ENCODE measurements at places on chromosomes 11 and 22.

DNA sequence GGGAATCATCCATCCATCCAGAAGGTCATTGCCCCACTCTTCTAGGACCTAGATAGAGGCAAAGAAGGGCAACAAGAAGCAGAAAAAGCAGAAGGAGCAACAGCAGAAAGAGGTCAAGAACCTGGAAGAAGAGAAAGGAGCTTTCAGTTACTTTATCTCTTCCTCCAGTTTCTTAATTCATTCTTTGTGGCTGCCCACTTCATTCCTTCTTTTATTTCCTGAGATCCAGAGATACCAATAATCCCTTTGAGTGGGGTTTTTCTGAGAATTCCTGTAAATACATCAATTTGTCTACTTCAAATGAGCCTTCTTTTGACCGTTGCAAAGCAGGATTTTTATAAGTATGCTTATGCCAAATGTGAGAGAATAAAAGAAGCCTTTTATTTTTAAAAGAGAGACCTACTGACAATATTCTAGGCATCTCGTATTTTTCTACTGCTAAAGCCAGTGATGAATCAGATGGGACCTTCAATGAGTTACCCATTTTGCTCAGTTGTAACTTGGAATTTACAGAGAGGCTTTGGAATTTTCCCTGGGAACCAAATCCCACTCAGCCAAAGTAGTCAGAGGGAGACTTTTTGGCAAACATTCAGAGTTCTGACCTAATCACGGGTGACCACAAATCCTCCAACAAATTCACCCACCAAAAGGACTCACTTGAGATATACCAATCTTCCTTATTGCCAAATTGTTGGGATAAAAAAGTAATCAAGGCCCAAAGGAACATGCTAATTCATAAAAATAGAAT lies 54.9 kb downstream of the ZC3H12C start:
- no peaks in the 10 kb centered on the region for H3K4me1 ChIP-seq
- H3K36me3 ChIP-seq: peaks cover 18% of the 10 kb centered on the region
- H3K4me3 ChIP-seq: no peak overlapping the region
- DNase-seq: no peak
- H3K27ac ChIP-seq: no peak overlapping the region

DNA sequence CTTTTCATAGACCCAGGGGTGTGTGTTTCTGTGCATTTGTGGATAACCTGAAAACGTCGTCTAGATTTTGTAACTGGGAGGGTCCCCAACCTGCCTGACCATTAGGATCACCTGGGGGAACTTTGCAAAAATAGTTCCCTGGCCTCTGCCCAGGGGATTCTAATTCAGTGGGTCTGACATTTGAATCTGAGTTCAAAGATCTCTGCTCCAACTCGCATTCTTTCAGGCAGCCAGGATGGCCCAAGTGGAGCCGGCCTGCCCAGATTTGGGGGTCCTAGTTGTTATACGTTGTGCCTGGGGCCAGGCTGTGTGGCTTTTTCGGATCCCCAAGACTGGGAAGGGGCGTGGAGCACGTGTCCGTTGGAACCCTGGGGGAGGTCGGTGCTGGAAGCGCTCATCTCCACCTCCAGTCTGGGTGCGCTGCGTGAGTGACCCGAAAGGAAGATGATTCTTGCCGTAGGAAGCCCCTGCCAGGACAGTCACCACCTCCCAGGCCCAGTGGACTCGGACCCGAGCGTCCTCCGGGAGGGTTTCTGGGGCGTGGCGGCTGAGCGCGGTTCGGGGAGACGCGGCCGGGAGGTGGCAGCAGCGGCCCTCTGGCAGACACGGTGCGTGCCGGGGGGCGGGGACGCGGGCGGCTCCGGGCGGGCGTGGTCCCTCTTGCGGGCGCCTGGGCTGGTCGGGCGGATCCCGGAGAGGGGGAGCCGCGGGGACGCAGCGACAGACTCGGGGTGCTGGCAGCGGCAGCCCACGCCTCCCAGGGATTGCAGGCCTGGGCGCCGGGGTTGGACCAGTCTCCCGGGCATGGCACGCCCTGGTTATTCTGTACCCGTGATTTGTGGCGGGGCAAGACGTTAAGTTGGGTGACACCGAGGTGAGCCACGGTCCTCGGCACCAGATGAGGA lies 29.2 kb upstream of the PLET1 start:
- peak overlapping the region; percentile 81 for H3K4me3 ChIP-seq
- H3K4me1 ChIP-seq: peaks cover 7% of the 10 kb centered on the region

DNA sequence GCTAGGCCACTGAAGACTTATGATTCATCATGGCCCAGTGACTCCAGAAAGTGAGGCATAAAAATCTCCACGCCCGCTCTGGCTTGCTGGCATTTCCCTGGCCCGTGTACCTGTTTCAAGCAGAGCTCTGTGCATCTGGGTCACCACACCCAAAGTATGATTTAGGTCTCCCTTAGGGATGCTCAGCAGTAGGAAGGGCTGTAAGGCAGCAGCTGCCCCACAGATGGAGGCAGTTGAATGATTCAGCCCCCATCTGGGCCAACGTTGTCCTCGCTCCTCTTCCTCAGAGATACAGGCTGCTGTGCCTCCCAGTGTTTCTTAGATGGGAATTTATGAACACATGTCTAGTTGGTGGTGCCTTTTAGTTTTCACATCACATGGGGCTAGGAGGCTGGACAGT lies 21.6 kb downstream of the GPR83 start:
- H3K27ac ChIP-seq: no peak overlapping the region
- no peak for DNase-seq
- H3K4me3 ChIP-seq: no peak overlapping the region
- peaks cover 7% of the 10 kb centered on the region for H3K27me3 ChIP-seq
- H3K36me3 ChIP-seq: peaks cover 4% of the 10 kb centered on the region
- H3K4me1 ChIP-seq: no peaks in the 10 kb centered on the region

DNA sequence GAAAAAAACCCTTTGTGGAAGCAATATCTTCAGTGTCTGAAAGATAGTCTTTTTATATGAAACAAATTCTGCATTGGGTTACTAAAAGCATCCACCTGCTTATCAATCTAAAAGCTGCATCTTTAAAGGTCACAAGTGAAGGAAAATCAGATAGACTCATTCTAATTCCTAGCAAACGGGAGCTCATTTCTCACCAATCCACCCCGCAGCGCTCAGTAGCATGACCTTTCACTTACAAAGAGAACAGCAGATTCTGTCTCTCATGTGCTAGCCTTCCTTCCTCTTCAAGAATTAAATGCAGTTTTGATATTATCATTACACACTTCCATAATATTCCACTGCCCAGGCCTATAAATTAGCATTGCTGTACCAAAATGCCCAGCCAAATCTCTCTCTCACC lies 212.9 kb downstream of the CADM1 start:
- H3K4me1 ChIP-seq: peaks cover 55% of the 10 kb centered on the region
- H3K27ac ChIP-seq: no peak overlapping the region
- DNase-seq: no peak

- H3K4me3 ChIP-seq: no peak overlapping the region
- H3K36me3 ChIP-seq: no peaks in the 10 kb centered on the region
- H3K27ac ChIP-seq: no peak overlapping the region
- peaks cover 12% of the 10 kb centered on the region for H3K4me1 ChIP-seq
- DNase-seq: no peak
Observed at GRCh38 chr11:14330881-14331280, 28.1 kb downstream of the RRAS2 start.

DNA sequence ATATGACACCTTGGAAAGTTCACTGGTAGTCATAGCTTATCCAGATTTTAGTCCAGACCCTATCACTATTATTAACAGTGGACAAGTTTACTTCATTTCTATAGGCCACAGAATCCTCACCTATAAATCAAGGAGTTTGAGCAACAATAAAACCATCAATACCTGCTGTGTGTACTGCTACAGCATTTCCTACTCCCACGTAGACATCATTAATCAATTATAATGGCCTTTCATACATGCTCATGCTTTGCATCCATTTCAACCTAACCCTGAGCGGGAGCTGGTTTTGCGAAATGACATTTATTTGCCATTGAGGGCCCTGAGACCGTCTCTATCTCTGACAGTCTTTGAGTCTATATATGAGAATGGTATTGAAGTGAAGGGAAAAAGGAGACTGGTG lies 312.3 kb downstream of the FAT3 start:
- H3K4me3 ChIP-seq: no peak overlapping the region
- DNase-seq: no peak
- H3K27ac ChIP-seq: no peak overlapping the region

GRCh38 chr22:18111759-18112330 lies 1.2 kb downstream of the TUBA8 start:
- no peaks in the 10 kb centered on the region for H3K36me3 ChIP-seq
- no peak for DNase-seq
- H3K4me3 ChIP-seq: no peak overlapping the region
- H3K27me3 ChIP-seq: peaks cover 39% of the 10 kb centered on the region
- H3K4me1 ChIP-seq: peaks cover 8% of the 10 kb centered on the region
- H3K27ac ChIP-seq: no peak overlapping the region

GRCh38 chr11:133198438-133198837 lies 333.9 kb downstream of the OPCML start:
- H3K4me3 ChIP-seq: no peak overlapping the region
- H3K27me3 ChIP-seq: peaks cover 28% of the 10 kb centered on the region
- no peak for DNase-seq
- no peaks in the 10 kb centered on the region for H3K36me3 ChIP-seq

GRCh38 chr11:94650756-94651155 lies 83.6 kb downstream of the PIWIL4 start:
- peaks cover 19% of the 10 kb centered on the region for H3K4me1 ChIP-seq
- no peak overlapping the region for H3K4me3 ChIP-seq
- no peaks in the 10 kb centered on the region for H3K36me3 ChIP-seq
- no peak overlapping the region for H3K27ac ChIP-seq
- H3K27me3 ChIP-seq: no peaks in the 10 kb centered on the region

DNA sequence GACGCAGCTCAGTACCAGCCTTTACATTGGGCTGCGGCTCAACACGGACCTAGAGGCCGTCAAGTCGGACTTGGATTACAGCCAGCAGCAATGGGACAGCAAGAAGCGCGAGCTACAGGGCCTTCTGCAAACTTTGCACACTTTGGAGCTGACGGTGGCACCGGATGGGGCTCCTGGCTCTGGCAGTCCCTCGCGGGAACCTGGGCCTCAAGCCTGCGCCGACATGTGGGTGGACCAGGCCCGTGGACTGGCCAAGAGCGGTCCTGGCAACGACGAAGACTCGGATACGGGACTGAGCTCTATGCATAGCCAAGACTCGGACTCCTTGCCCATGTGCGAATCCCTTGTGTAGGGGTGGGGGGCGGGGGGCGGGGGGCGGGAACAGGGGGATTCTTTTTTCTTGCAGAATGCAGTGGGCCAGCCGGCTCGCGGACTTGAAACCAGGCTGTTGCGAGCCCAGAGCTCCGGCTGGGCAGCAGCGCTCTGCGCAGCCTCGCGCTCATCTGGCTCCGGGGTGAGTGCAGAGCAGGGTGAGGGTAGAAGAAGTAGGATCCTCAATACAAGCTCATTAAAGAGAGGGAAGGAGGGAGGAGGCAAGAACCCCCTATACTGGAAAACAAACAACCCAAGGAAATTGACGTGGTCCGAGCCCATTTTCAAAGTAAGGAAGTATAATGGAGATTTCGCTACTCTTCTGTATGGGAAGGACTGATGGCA lies 1.8 kb downstream of the RASSF10 start:
- peaks cover 34% of the 10 kb centered on the region for H3K4me1 ChIP-seq
- H3K4me3 ChIP-seq: peak overlapping the region; percentile 92
- peaks cover 6% of the 10 kb centered on the region for H3K36me3 ChIP-seq
- peak overlapping the region; percentile 54 for H3K27ac ChIP-seq
- DNase-seq: peak; percentile 68

DNA sequence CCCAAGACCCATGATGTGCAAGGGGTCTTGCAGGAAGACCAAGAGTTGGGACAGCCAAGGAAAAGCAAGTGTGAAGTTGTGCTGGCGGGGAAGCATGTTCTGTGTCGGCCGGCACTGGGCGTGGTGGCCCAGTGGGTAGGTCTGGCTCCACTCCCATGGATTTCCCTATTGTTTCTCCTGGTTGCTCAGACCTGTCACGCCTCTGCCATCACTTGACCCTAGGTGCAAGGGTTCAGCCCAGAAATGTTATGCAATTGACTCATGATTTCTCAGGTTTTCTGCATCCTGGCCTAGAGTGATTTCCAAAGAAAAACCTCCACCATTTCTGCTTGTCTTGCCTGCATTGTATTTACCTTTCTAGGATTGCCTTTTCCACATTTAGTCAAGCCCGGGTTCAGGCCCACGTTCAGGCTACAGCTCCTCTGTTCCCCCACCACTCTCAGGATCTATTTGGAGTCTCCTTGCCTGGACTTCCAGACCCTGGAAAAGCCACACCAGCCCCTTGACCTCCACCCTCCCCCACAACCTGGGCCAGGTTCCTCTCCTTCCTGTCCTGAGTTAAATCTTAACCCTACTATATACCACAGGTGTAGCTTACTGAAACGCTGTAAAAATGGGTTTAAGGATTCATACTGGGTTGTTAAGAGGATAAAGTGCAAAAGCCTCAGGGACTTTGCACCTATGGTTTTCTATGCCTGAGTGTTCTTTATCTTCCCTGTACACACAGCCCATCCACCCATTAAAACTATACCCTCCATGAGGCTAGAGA lies 17.5 kb upstream of the FOLR1 start:
- no peaks in the 10 kb centered on the region for H3K4me1 ChIP-seq
- H3K4me3 ChIP-seq: no peak overlapping the region
- no peaks in the 10 kb centered on the region for H3K27me3 ChIP-seq
- H3K27ac ChIP-seq: no peak overlapping the region
- DNase-seq: no peak

DNA sequence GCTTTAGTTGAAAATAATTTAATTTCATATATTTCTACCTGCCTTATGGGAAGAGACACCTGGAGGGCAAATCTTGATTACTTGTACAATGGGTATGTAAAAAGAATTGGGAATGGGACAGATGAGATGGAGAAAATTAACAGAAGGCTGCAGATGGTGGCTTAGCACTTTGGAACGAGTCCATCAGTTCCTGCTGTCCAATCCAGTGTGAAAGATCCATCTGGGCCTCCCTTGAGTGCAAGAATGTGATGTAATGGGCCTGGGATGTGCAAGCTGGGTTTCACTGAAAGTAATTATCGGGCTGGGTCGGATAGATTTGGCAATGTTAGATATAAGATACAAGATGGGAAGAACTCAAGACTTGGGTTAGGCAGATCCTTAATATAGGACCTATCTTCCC lies 42.0 kb downstream of the CECR2 start:
- peaks cover 26% of the 10 kb centered on the region for H3K4me1 ChIP-seq
- H3K36me3 ChIP-seq: no peaks in the 10 kb centered on the region
- H3K27me3 ChIP-seq: no peaks in the 10 kb centered on the region
- no peak overlapping the region for H3K4me3 ChIP-seq
- no peak for DNase-seq
- no peak overlapping the region for H3K27ac ChIP-seq

DNA sequence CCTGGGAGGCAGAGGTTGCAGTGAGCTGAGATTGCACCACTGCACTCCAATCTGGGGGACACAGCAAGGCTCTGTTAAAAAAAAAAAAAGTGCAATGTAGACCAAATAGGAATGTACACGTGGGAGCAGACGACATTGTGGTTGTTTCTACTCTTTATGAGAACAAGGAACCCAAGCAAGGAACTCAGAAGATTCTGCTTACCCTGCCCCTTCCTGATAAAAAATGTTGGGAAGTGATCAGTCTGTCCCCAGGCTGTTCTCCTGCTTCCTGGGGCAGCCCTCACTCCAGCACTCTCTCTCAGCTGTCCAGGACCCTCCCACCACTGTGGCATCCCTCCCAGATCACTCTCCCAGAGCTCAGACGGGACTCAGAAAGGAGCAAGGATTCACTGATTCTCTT lies 31.8 kb downstream of the SLCO2B1 start:
- no peaks in the 10 kb centered on the region for H3K36me3 ChIP-seq
- H3K4me1 ChIP-seq: peaks cover 5% of the 10 kb centered on the region
- H3K27me3 ChIP-seq: no peaks in the 10 kb centered on the region
- no peak for DNase-seq
- no peak overlapping the region for H3K4me3 ChIP-seq
- H3K27ac ChIP-seq: no peak overlapping the region
